Esophagus squamous epithelium (tissue), 5 donors: ENCODE measurements at places on chromosomes 4 and X.

DNA sequence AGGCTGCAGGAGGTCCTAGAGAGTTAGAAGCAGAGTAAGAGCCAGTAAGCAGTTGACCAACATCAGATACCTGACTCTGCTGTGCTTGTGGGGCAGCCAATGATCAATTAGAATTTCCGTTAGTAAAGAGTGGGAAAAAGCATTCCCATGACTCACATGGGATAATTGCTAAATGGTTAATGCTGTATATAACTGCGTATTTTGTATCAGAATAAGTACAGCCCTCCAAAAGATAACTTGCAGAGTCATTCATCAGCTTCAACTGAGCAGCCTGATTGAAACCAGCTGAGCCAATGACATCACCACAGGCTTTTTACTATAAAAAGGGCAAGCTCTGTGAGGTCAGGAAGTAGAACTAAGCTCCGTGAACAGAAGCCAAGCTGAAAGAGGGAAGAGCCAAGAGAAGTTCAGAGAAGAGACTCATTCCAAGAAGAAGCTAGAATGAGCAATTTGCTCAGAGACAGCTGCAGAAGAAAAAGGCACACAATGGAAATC is 67.9 kb downstream of the PPP3CA start:
- no peak for DNase-seq

DNA sequence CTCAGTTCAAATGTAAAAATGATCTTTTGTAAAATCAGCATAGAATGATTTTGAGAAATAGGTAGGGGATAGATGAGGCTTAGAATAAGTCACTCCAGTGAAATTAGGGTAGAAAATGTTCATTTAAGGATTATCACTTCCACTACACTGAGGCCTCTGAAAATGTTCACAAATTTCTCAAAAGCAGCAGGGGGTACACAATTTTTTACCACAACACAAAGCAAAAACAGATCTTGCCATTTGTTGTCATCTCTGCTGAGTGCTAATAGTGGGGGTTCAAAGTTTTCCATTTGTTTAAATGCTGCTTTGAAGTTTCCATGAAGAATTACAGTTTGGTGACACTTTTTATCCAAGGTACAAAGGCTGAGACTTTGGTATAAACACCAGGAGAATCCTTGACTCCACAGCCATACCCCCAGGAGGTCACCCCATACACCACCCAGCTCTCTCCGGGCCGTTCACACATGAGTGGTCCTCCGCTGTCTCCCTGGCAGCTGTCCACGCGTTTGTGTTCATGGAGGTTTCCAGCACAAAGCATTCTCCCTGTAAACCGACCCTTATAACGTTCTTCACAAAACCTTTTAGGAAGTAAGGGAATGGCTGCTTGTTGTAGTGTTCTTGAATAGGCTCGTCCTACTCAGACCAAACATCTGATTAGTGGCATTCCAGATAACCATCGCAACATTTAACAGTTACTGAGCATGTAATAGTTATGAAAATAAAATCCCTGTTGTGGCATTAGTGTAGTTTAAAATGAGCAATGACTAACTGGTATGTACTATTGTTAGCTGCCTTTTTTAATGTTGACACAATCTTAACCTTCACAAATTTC is 71.0 kb downstream of the PRSS12 start:
- DNase-seq = no peak

- DNase-seq = no peak
Measured at GRCh38 chr4:86626066-86626465, 32.0 kb downstream of the PTPN13 start.

DNA sequence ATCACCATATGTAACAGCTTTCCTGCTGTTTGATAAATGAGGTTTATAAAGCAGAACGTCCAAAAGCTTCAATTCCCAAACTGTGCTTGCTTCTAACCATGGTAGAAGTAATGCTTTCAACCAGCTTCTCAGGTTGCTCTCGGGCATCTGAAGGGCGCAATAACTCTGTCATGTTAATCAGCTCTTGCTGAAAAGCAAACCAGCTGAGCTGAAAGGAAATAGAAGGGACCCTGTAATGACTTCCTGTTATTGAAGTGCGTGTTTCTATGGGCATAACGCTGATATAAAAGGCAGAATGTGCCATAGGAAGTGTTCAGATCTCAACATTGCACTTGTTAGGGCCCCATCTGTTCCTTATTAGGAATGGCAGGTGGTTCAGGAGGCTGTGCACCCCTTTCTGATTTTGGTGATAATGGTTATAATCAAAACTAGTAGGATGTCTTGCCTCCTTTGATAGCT is 21.2 kb downstream of the HERC3 start:
- no peak for DNase-seq

- DNase-seq = no peak
Measured at GRCh38 chr4:75892508-75892907, 9.7 kb downstream of the PPEF2 start.

- DNase-seq = no peak
Measured at GRCh38 chr4:151948351-151949016, 187.7 kb upstream of the GATB start.

GRCh38 chrX:40877887-40878286 is 142.5 kb upstream of the MED14 start:
- DNase-seq = no peak

GRCh38 chr4:48470137-48470536 is 13.0 kb upstream of the SLC10A4 start:
- no peak for DNase-seq

DNA sequence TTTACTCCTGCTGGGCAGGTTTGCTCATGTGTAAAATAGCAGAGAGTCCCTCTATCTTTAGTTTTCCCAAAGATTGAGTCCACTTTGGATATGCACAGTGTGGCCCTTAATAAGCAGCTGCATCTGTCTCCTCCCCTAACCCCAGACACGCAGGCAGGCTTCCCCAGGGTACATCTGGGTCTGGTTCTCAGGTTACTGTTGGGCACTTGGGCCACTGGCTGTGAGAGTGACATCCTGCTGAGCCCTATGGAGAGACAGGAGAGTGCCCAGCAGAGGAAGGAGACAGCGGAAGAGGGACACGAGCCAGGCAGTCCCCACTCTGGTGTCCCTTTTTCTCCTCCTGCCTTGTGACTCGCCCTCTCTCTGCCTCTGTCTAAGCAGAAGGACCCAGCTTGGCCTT is 16.0 kb downstream of the XK start:
- DNase-seq = no peak

DNA sequence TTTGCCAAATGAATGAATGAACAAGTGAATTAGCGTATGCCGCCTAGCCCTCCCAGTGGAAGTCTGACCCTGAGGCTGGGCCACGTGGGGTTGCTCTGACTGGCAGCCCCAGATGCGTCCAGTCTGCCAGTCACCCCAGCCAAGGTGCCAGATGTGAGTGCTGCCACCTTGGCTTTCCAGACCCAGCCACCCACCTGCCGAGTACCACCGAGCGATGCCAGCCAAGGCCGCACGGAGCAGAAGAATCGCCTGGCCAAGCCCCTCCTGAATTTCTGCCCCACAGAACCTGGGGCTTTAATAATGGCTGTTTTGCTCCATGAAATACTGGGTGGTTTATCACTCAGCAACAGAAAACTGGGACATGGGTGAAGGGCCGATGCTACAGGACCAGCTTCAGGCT is 59.3 kb downstream of the ADRA2C start:
- no peak for DNase-seq

DNA sequence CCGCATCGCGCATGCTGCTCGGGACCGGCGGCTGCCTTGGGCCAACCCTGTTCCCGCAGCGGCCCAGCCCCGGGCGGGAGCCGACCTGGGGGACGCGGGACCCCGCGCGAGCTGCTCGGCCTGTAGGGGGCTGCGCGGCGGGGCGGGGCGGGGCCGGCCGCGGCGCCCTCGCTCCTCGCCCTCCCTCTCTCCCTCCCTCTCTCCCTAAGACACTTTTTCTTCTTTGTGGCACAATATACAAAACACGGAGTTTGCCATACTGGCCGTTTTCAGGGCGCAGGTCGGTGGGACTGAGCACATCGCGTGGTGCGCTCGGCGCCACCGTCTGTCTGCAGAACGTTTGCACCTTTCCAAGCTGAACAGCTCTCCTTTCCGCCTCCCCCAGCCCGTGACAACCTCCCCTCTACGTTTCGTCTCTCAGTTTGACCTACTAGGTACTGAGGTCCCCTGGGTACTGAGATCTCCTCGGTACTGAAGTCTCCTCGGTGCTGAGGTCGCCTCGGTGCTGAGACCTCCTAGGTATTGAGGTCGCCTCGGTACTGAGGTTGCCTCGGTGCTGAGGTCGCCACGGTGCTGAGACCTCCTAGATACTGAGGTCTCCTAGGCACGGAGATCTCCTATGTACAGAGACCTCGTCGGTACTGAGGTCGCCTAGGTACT is 261.1 kb upstream of the PLCXD1 start:
- no peak for DNase-seq

GRCh38 chr4:1683261-1683735 is 815 bp downstream of the FAM53A start:
- DNase-seq = no peak

GRCh38 chrX:110675886-110676285 is 119.7 kb downstream of the CHRDL1 start:
- DNase-seq = no peak

GRCh38 chrX:120824021-120824420 is 51.6 kb downstream of the CT47B1 start:
- DNase-seq = no peak

DNA sequence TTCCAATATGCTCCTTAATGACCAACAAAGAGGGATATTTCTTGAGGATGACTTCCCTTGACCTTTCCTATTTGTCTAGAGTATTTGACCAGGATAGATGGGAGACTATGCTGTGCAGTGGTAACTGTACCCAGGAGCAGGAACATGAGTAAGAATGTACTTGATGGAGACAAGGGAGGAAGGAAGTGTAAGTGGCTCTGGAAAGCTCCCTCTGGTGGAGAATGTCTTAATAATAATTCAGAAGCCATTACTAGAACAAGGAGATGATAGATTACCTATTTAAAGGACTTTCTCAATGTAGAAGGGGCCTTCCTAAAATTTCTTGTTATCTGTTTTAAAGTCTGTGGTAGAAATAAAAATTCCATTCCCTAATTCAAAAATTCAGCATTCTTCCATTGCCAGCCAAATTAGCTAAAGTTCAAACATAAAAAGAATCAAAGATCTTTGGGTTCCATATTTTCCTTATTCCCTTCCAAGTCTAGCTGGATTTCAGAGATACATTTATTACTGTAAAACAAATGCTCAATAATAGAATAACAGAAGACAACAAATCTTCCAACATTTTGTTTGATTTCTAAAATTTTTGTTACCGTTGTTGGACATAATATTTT is 83.8 kb downstream of the GRID2 start:
- no peak for DNase-seq

- DNase-seq = no peak
Measured at GRCh38 chr4:169062897-169063244, 52.8 kb upstream of the CBR4 start.

DNA sequence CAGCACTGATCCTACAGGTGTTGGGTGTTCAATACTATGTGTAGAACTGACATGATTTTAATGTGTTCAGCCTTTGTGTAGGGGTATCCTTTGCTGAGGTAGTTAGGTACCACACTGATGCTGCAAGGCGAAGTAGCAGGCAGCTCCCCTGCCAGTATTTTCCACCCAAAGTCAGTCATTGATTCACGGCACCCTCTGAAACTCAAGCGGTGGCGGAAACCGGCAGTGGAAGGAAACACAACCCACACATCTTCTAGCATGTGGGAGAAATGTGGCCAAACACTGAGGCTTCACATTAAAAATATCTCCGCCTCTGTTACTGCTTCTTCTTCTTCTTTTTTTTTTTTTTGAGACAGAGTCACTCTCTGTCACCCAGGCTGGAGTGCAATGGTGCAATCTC is 126.3 kb downstream of the AASDH start:
- no peak for DNase-seq

DNA sequence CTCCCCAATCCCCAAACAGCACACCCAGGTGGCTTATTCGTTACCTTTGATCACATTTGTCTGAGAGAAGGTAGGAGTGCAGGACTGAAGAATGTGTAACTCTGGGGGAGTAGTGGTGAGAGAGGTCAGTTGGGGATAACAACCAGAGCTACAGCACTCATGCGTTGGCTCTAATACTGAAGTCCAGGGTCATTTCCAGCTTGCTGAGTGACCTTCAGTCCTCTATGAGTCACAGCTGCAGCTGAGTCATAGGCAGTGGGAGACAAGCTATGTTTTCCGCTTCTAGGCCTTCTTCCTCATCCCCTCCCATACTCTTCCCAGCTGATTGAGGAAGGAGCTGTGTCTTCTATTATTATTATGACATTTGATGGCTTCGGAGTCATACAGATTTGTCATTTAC is 31.6 kb upstream of the CT47C1 start:
- DNase-seq = no peak

DNA sequence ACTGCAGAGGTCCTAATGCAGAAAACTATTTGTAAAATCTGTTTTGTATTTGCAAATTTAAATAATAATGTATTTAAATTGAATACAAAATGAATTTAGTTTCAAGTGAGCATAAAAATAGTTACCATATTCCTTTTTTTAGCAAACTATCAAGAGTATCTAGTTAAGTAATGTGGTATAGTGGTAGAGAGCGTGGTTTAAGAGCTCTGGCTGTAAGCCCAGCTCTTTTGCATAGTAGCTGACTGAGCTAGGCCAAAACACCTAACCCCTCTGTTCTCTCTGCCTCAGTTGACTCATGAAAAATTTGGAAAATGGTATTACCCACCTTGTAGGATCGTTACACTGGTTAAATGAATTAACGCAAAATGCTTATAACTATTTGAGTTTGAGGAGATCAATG is 18.1 kb upstream of the ADAD1 start:
- DNase-seq = no peak

GRCh38 chr4:109945056-109945455 is 32.4 kb downstream of the EGF start:
- DNase-seq = no peak

DNA sequence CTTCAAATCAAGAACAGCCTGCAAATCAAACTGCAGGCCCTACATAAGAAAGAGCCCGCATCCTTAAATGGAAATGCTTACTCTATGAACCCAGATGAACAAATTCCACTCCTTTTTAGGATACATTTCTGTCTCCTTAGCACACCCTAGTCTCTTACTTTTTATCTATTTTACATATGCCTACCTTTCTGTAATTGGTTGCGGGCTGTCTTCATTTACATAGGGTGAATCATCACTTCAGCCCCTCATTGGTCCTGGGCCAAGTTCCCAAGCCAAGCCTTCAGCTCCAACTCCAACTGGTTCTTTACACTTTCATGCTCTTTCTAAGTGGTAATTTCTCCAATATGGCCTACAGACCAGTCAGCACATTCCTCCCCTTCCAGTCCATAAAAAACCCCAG is 219.3 kb downstream of the TRAM1L1 start:
- no peak for DNase-seq

DNA sequence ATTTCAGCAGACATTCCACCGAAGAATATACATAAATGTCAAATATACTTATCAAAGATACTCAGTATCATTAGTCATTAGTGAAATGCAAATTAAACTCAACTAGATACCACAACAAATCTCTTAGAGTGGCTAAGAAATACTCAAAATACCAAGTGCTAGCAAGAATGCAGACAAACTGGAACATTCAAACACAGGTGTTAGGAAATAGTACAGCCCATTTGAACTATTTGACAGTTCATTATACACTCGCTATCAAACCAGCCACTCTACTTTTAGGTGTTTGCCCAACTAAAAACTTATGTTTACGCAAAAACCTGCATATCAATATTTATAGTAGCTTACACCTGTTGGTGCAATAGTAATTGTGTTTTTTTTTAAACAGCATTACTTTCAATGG is 8.8 kb downstream of the ADAM29 start:
- DNase-seq = no peak

- DNase-seq = no peak
Measured at GRCh38 chr4:2902126-2902525, 58.5 kb downstream of the ADD1 start.
